ENCODE measurements at places on chromosomes 16 and 17.

DNA sequence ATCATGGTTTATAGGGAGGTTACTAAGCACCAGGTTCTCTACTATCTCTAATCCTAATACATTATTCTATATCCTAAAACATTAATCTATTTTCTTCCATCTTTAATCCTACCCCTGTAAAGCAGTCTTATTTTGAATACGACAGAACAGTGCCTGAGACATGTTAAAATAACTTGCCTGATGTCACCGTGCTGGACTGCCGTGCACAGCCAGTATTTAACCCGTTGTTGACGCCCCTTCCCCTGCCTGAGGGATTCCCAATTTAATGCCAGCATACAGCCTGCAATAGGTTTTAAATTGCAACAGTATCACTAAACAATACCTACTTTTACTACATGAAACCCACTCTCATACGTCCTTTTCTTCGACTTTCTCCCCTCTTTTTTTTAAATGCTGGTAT lies 133.3 kb downstream of the PARN start:
- no peak for DNase-seq

DNA sequence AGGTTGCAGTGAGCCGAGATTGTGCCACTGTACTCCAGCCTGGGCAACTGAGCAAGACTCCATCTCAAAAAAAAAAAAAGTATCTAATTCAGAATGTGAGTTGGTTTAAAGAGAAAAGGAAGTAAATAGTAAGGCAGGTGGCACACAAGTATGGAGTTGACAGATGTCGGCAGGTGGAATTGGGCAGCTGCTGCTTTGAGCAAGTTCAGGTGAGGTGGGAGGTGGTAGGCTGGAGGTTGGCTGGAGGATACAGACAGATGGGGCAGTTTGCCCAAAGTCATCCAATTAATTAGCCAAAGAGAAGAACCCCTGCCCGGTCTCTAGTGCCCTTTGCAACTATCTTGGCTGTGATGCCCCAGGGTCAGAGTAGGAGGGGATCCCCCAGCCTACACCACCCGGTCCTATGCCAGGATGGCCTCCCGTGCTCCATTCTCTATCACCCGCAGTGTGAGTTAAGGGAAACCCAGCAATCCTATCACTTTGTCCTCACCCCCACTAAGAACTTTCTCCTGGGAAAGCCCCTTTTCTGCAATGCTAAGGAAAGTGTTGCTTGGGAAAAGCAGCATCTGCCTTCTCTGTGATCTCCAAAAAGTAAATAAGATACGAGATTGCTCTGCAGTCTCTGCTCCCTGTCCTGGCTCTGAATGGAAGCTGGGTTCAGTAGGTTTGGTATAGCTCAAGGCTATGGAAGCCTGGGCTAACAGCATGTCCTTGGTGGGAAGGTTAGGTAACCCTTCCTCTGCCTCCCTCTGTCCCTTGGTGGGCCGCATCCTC lies 32.2 kb downstream of the SLC12A3 start:
- no peak for DNase-seq

DNA sequence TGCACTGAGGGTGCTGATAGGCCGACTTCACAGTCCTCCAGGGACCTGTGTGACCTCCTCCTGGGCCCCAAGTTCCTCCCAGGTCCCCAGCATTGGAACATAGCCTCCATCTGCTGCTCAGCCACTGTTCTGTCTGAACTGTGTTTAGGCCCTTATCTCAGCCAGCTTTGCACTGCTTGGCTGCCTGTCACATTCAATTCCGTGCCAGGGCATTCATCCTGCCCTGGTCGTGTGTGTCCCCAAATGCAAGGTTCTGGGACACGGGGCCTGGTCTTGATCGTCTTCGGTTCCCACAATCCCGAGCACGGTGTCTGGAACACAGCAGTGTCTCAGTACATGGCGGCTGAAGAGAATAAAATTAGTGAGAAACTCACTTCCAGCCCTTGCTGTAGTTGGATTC lies 69.9 kb upstream of the NFAT5 start:
- DNase-seq: no peak

DNA sequence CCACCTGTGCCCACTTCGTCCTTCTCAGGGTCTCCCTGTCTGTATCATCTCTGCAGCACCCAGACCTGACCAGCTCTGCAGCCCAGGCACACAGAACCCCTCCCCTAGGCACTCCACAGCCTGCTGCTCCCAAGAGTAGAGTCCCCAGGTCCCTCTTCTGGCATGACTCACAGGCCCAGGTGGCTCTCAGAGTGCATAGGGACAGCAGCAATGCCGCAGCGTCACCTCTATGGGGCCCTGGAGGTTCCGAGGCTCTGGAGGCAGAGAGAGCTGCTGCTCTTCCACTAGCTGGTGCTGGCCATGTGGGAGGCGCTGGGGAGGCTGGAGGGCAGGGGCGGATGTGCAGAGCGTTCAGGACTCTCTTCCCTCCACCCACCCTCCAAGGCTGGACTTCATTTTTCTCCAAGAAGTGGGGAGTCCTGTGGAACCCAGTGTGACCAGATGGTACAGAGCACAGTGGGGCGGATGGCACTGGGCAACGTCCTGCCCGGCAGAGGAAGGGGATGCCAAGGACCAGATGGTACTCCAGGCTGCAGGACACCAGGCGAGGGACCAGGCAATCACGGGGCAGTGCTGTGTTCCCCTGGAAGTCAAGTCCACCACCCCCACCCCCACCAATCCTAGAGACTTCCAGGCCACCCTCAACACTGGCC lies 151.7 kb downstream of the RBFOX3 start:
- no peak for DNase-seq

DNA sequence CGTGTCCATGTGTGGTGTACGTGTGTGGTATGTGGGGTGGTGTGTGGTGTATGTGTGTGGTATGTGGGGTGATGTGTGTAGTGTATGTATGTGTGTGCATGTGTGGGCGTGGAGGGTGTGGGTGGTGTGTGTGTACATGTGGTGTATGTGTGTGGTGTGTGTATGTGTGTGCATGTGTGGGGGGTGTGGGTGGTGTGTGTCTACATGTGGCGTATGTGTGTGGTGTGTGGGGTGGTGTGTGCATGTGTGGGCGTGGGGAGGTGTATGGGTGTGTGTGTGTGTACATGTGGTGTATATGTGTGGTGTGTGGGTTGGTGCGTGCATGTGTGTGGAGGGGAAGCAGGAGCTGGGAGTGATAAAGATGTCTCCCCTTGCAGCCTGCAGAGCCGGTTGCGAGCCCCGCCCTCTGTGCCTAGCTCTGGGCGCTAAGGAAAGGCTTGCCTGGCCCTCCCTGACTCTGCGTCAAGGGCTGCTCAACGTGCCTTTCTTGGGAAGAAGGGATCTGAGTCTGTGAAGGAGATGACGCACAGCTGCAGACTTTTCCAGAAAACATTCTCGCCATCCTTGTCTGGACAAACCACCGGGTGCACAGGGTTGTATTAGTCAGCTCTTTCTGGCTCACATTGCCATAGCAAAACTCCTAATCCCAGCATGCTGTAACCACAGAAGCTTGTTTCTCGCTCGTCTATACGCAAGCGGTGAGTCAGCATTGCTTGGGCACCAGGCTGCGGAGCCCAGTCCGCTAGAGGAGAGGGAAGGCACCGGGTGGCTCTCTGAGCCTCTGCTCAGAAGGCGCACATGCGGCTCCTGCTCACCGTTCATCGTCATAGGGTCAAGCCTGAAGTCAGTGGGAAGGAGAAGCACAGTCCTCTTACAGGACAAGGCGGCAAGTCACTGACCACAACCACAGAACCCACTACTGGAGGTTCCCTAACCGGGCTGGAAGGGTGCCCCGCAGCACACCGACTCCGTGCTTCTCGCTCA lies 2.0 kb upstream of the CD300H start:
- no peak for DNase-seq

DNA sequence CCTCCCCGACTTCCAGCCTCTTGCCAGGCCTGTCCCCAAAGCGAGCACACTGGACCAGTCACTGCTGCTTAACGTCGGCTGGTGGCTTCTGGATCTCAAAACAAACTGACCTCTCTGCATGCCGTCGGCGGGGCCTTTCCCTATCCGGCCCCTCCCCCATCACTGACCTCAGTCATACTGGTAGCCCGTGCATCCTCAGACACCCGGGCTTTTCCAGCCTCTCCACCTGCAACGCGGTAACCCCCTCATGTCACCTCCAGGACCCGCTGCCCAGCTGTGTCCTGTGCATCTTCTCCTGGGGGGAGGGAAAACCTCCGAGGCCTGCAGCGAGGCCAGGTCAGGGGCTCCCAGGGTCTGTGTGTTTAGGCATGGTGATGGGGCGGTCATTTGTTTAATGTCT lies 138.6 kb upstream of the CHMP6 start:
- DNase-seq: no peak

DNA sequence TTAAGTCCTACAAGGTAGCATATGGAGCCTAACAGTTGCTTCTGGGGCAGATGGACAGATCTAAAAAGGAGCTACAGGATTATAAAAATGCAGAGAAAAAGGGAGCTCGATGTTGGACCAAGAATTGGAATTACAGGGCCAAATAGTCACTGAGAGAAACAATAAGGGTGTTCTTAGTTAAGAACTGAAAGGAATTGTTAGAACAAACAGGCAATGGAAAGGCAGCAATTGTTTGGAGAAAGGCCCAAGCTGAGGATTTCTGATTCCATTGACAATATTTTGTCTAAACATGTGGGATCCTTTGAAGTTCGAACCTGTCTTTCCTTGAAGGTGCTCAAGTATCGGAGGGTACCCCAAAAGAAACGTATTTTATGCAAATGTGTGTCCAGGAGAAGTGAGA lies 513.6 kb upstream of the CDH8 start:
- DNase-seq: no peak

DNA sequence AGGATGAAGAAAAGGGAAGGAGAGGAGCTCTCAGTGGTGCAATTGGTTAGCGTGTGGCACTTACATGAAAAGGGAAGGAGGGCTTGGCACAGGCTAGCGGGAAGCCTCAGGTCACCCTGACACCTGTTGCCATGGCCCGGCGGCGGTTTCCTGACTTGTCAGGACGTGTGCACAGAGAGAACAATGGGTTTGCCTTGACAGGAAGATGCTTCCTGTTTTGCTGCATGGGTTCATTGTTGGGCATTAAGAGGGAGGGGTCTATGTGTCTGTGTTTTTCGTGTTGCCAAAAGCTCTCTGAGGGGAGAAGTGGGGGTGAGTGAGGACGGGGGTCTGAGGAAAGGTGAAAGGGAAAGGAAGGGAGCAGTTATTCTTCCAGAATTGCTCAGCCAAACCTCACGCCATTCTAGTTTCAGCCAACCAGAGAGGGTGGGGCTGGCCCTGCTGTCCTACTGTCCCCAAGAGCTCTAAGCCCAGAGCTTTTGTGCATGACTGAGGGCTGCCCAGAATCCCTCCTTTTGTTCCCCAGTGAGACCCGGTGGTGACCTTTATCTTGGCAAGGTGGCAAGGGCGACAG lies 17.1 kb upstream of the CCR7 start:
- DNase-seq: no peak

GRCh38 chr16:75075688-75076268 lies 40.8 kb downstream of the LDHD start:
- DNase-seq: no peak

DNA sequence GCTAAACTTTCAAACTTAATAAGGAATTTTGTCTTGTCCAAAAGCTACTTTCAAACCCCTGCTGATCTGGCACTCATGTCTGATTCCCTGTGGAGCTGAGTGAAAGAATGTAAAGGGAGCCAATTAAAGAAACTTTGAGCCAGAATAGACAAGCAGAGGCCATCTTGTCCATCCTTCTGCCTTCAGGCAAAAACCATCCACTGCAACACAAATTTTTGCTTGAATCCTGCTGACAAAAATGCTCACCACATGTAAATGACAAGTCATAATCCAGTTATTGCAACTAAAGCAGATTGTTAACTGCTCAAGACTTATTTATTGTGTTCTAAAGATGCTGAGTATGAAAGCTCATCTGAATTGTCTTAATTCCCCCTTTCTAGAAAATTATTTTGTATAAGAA lies 124.0 kb upstream of the HLF start:
- no peak for DNase-seq

DNA sequence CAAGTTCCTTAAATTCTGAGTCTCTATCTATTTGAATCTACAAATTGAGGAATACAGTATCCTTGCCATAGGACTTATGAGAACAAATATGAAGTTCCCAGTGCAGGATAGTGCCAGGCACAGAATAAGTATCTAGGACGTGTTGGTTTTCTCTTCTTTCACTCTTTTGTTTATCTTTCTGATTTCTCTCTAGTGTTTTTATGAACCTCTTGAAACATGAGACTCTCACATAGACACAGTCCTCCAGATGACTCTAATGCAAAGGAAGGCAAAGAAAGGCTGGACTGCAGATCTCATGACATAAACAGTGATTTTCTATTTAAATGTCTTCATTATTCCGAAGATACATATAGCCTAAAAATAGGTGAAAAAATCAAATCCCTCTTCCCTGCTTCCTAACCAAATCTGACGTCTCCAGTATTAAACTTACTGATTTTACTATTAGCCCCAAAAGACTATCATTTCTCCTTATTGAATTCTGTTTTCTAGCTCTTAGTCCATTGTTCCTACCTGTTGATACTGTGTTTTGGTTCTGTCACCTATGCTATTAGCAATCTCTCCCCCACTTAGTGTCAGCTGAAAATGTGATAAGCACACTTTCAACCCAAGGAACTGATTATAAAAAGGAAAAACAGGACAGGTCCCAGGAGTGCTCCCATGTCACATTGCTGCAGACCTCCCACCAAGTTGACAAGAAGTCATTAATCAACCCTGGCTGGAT lies 24.9 kb upstream of the ADAMTS18 start:
- DNase-seq: no peak

GRCh38 chr17:4994081-4994595 lies 3.2 kb downstream of the INCA1 start:
- DNase-seq: no peak

- DNase-seq: no peak
Measured at GRCh38 chr17:46810837-46811236, 7.7 kb downstream of the WNT3 start.

DNA sequence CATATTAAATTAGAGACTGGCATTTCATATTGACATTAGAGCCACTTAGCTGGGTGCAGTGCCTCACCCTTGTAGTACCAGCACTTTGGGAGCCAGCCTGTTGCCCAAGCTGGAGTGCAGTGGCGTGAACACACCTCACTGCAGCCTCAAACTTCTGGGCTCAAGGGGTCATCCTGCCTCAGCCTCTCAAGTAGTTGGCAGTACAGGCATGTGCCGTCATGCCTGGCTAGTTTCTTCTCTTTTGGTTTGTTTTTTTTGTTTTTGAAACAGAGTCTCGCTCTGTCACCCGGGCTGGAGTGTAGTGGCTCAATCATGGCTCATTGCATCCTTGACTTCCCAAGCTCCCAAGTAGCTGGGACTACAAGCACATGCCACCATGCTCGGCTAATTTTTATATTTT lies 8.7 kb downstream of the PPM1E start:
- DNase-seq: no peak

- DNase-seq: no peak
Measured at GRCh38 chr17:1759529-1759928, 2.3 kb upstream of the SERPINF1 start.

Measured in GM03348 (cell line).